ENCODE measurements at places on chromosomes 3 and 15.

GRCh38 chr3:122057671-122058070 is 2.5 kb downstream of the CD86 start:
- DNase-seq, result no peak

DNA sequence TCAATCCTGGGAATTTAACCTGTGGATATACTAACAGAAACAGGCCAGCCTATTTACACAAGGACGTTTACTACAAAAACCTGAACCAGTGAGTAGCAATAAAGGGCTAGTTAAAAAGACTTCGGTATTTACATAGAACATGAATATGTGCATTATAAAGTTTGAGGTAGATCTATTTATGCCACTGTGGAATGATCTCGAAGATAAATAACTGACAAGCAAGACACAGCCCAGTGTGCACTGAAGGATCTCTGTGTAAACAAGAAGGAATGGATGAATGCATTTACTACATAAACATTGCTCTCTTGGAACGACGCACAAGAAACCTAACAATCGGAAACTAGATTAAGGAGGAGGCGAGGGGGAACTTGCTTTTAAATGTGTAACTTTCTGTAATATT is 132.0 kb upstream of the NSMCE3 start:
- DNase-seq, result no peak

GRCh38 chr15:73392025-73392424 is 23.3 kb upstream of the HCN4 start:
- DNase-seq, result no peak

GRCh38 chr15:87707566-87708130 is 548.9 kb downstream of the NTRK3 start:
- no peak for DNase-seq

DNA sequence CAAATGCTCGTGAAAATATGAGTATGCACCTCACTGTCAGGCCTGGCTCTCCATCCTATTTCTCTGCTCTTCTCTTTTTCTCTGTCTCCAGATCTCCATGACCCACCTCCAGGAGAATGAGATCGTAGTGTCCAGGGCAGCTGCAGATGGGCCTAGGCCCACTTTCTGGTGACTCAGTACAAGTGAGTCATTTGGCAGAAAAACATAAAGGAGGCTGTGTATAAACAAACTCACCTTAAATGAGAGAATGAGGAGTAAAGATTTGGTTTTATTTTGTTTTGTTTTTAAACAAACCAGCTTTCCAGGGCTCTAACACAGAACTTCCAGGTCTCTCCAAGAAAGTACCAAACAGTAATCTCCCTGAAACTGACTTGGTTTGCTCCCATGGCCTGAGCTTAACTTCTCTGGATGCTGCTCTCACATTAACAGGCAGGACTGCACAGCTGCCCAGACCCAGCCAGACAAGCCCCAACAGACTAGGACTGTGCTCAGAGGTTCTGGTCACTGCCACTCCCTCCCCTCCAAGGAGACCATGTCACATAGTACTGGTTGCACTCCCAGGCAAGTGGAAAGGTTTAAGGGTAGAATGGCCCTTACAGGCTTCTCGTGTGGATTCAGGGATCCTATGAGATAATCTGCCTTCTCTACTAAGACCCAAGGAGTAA is 1.5 kb upstream of the HEG1 start:
- no peak for DNase-seq

Data from NCI-H345 (cell line).